ENCODE measurements at places on chromosomes 11 and 22. TPM values are rescaled to one million over a fixed set of nuclear protein-coding genes. Genes with fewer than 3 reads are reported as not detected.

DNA sequence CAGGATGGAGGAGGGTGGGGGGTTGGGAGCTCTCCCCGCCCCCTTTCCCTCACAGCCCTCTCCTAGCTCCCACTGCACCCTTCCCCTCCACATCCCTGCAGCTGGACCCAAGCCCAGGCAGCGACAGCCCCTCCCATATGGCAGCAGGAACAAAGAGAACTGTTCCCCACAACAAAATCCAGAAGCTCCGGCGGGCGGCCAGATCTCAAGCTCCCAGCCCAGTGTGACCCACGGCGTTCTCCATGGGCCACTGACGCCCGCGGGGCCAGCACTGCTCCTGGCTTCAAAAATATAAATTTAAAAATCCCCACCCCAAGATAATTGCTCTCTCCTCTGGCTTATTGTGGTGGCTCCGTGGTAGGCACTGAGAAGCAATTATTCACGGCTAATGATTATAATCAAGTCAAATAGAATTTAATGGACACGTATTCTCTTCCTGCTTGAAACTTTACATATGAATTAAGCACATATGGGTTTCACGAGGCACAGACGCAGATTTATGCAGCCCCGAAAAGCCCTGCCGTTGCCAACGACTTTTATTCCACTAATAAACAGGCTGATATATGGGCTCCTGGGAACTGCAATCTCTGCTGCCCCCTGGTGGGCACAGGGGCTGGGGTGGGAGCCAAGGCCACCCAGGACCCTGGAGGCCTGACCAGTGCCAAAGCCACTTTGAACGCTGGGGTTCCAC is 17.5 kb downstream of the MACROD1 start:
- H3K4me3 ChIP-seq: peak overlapping the region; percentile 30
- H3K4me1 ChIP-seq: peaks cover 58% of the 10 kb centered on the region
- H3K27ac ChIP-seq: peak overlapping the region; percentile 32
- no peaks in the 10 kb centered on the region for H3K27me3 ChIP-seq
- no peaks in the 10 kb centered on the region for H3K36me3 ChIP-seq

- no peaks in the 10 kb centered on the region for H3K27me3 ChIP-seq
- H3K4me1 ChIP-seq: peaks cover 10% of the 10 kb centered on the region
- DNase-seq: peak; percentile 53
- peak overlapping the region; percentile 77 for H3K27ac ChIP-seq
- H3K36me3 ChIP-seq: no peaks in the 10 kb centered on the region
- peak overlapping the region; percentile 18 for H3K4me3 ChIP-seq
Measured at GRCh38 chr11:47394322-47395222, 13.8 kb upstream of the SLC39A13 start.

DNA sequence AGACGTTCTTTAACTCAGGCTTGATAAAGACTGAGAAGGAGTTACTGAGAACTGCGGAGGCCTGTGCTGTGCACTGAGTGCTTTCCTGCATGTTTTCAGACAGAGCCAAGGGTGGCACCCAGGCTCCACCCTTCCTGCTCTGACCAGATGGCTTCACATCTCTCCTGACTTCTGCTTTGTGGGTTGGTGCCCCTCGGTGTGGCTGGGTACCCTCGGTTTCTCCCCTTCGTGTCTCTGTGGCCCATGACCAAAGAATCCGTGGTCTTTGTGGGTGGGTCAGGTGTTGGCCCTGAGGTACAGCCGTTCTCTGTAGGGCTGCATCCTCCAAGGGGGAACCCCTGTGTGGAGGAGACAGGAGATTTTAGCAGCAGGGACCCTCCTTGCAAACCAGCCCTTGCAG is 34.3 kb downstream of the GRIK4 start:
- H3K27ac ChIP-seq: no peak overlapping the region
- H3K27me3 ChIP-seq: no peaks in the 10 kb centered on the region

DNA sequence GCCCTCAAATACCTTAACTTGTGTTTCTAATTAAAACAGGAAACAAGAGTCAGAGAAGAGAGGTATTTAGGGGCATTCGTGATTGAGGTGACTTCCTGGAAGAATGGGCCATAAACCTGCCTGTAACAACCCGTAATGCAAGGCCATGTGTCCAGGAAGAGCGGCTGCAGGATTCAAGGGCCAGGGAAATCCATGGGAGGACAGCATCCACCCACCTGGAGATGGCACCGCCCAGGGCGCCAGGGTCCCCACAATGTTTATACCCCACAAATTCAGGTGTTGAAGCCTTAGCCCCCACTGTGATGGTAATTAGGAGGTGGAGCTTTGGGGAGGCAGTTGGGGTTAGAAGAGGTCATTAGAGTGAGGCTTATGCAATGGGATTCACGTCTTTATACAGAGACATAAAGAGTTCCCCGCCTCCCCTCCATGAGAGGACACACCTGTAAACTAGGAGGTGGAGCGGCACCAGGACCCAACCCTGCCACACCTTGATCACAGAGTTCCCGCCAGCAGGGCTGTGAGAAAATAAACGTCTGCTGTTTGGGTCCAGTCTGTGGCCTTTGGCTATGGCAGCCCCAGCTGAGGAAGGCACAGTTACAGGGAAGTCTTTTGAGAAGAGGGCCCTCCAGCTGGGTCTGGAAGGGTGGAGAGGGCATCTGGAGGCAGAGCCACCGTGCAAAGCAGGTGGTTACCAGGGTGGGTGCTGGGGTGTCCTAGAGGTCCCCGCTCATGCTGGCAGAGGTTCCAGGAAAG is 1394.3 kb downstream of the TBC1D22A start:
- no peak overlapping the region for H3K27ac ChIP-seq
- no peaks in the 10 kb centered on the region for H3K27me3 ChIP-seq
- DNase-seq: no peak
- H3K4me3 ChIP-seq: no peak overlapping the region
- H3K4me1 ChIP-seq: no peaks in the 10 kb centered on the region
- no peaks in the 10 kb centered on the region for H3K36me3 ChIP-seq

- H3K27me3 ChIP-seq: no peaks in the 10 kb centered on the region
- H3K4me3 ChIP-seq: no peak overlapping the region
- no peak for DNase-seq
- no peak overlapping the region for H3K27ac ChIP-seq
- no peaks in the 10 kb centered on the region for H3K36me3 ChIP-seq
Measured at GRCh38 chr11:25992294-25992693, 339.6 kb upstream of the ANO3 start.

DNA sequence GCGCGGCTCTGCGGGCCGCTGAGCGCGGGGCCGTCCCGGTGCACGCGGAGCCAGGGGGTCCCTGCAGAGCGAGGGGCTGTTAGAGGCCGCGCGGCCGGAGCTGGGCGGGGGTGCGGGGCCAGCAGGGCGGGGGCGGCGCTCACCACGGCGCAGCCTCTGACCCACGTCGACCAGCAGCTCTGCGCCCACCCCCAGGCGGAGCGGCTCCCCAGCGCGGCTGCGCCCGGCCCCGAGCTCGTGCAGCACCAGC is 385 bp upstream of the SCO2 start:
- H3K27ac ChIP-seq: peak overlapping the region; percentile 90
- peaks cover 21% of the 10 kb centered on the region for H3K27me3 ChIP-seq
- H3K36me3 ChIP-seq: no peaks in the 10 kb centered on the region
- peak overlapping the region; percentile 95 for H3K4me3 ChIP-seq
- no peak for DNase-seq
- peaks cover 22% of the 10 kb centered on the region for H3K4me1 ChIP-seq

GRCh38 chr11:45671246-45672171 is 6.1 kb upstream of the CHST1 start:
- H3K27ac ChIP-seq: no peak overlapping the region
- no peaks in the 10 kb centered on the region for H3K27me3 ChIP-seq
- no peaks in the 10 kb centered on the region for H3K36me3 ChIP-seq
- H3K4me3 ChIP-seq: no peak overlapping the region

GRCh38 chr11:78370406-78371172 is 47.0 kb downstream of the GAB2 start:
- H3K27me3 ChIP-seq: no peaks in the 10 kb centered on the region
- no peaks in the 10 kb centered on the region for H3K36me3 ChIP-seq
- H3K4me1 ChIP-seq: peaks cover 4% of the 10 kb centered on the region
- no peak for DNase-seq

- DNase-seq: no peak
- no peak overlapping the region for H3K4me3 ChIP-seq
- H3K27me3 ChIP-seq: peaks cover 4% of the 10 kb centered on the region
- H3K4me1 ChIP-seq: no peaks in the 10 kb centered on the region
- H3K36me3 ChIP-seq: no peaks in the 10 kb centered on the region
- H3K27ac ChIP-seq: no peak overlapping the region
Measured at GRCh38 chr11:126990716-126991480, 9.7 kb downstream of the KIRREL3 start.

DNA sequence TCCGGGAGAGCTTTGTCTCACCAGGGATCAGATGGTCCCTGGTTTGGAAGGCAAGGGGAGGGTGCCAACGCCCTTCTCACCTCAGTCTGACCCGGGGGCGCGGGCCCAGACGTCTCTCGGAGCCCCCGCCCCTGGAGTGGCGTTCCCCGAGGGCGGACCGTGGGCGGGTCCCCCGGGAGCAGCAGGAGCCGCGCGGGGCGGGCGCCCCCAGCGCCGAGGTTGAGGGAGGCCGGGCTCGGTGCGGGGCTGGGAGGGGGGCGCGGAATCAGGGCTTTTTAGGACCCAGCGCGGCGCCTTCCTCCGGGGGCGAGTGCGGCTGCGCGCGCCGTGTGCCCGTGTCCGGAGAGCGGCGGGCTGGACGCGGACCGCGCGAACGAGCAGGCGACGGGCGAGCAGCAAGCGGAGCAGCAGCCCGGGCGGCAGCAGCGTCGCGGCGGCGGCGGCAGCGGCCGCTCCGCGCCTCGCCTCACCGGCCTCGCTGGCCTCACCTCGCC is at the start of gene KCNC1:
Gene KCNC1, plus strand, starts transcription at position 364 of the 494 bp plus-strand sequence. CDS start 1,222 bp downstream, outside the sequence.
- peak within 1 kb of the TSS; percentile 66 for H3K4me3 ChIP-seq
- H3K27me3 ChIP-seq: no peaks in the 10 kb centered on the region
- H3K36me3 ChIP-seq: peaks cover 4% of the 10 kb centered on the region
- H3K27ac ChIP-seq: no peak within 1 kb of the TSS

GRCh38 chr11:73091521-73092305 is 50.4 kb downstream of the FCHSD2 start:
- no peaks in the 10 kb centered on the region for H3K27me3 ChIP-seq
- H3K27ac ChIP-seq: no peak overlapping the region
- peaks cover 6% of the 10 kb centered on the region for H3K4me1 ChIP-seq
- DNase-seq: no peak
- no peak overlapping the region for H3K4me3 ChIP-seq

GRCh38 chr22:48750282-48750681 is 1077.4 kb downstream of the BRD1 start:
- no peaks in the 10 kb centered on the region for H3K4me1 ChIP-seq
- H3K27ac ChIP-seq: no peak overlapping the region
- no peak overlapping the region for H3K4me3 ChIP-seq
- H3K27me3 ChIP-seq: no peaks in the 10 kb centered on the region
- no peaks in the 10 kb centered on the region for H3K36me3 ChIP-seq

DNA sequence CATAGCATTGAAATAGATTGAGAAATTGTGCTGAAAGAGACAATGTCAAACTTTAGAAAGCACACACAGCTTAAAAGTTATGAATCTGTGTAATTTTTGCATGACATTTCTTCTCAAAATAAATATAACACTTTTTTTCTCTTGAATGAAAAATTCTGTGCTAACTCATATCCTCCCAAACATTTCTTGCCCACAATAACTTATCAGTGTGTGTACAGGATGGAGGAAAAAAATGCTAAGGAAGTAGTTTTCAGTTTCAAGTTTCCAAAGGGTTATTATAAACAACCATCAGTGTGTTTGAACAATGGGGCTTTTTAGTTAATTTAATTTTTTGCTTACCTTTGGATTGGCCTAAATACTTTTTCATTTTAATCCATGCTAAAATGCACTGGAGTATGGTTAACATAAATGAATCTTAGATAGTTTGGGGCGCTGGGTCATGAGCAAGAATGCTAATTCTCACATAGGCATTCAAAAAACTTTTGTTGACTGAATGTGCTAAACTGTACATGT is 82.9 kb upstream of the ARHGAP20 start:
- no peak overlapping the region for H3K4me3 ChIP-seq

GRCh38 chr11:87722756-87723565 is 452.3 kb downstream of the RAB38 start:
- no peak overlapping the region for H3K4me3 ChIP-seq
- no peak overlapping the region for H3K27ac ChIP-seq
- H3K27me3 ChIP-seq: no peaks in the 10 kb centered on the region
- DNase-seq: no peak
- no peaks in the 10 kb centered on the region for H3K4me1 ChIP-seq

GRCh38 chr11:75493626-75494025 is 32.1 kb downstream of the GDPD5 start:
- peaks cover 7% of the 10 kb centered on the region for H3K4me1 ChIP-seq
- DNase-seq: no peak
- H3K27me3 ChIP-seq: no peaks in the 10 kb centered on the region
- H3K4me3 ChIP-seq: no peak overlapping the region
- no peaks in the 10 kb centered on the region for H3K36me3 ChIP-seq

DNA sequence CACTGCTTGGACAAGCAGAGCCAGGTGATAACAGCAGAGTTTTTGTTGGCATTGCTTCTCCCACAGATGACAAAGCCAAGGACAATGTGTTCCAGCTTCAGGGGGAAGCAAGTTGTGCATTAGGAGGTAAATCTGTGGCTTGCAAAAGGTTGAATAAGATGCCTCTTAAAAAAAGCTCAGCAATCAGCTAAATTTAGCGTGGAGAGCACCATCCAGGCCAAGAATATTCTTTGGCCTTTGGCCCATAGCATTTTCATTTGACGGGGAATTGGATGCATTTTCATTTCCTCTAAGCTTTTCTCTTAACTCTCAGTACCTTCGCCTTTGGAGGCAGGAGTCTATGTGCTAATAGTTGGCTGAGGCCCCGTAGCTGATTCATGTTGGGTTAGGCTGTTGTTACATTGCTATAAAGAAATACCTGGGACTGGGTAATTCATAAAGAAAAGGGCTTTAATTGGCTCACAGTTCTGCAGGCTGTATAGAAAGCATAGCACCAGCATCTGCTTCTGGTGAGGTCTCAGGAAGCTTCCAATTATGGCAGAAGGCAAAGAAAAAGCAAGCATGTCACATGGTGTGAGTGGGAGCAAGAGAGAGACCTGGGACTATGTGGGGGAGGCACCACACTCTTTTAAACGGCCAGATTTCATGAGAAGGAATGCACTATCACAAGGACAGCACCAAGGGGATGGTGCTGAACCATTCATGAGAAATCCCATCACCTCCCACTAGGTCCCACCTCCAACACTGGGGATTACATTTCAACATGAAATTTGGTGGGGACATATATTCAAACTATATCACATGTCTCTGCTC is 350.1 kb upstream of the C11orf87 start:
- H3K4me1 ChIP-seq: peaks cover 15% of the 10 kb centered on the region
- no peak overlapping the region for H3K27ac ChIP-seq
- H3K4me3 ChIP-seq: no peak overlapping the region
- peak; percentile 16 for DNase-seq

CLTCL1 gene
- total RNA-seq: 130 TPM

APOA5 gene
- total RNA-seq: not detected

CASP5 gene
- total RNA-seq: not detected

MEI1 gene
- total RNA-seq: not detected

TSKU gene
- total RNA-seq: 4.0 TPM

NTM gene
- total RNA-seq: not detected
